Tibial nerve (tissue), 4 donors: ENCODE measurements at places on chromosomes 4 and X.
A peak's percentile ranks its signal among the peaks of the same experiment; 100 is the strongest.

GRCh38 chrX:39396358-39396995, 595.2 kb downstream of the MID1IP1 start:
- no peaks in the 10 kb centered on the region for H3K36me3 ChIP-seq
- no peak overlapping the region for H3K4me3 ChIP-seq
- H3K4me1 ChIP-seq: no peaks in the 10 kb centered on the region
- no peak overlapping the region for H3K27ac ChIP-seq
- no peak for DNase-seq

DNA sequence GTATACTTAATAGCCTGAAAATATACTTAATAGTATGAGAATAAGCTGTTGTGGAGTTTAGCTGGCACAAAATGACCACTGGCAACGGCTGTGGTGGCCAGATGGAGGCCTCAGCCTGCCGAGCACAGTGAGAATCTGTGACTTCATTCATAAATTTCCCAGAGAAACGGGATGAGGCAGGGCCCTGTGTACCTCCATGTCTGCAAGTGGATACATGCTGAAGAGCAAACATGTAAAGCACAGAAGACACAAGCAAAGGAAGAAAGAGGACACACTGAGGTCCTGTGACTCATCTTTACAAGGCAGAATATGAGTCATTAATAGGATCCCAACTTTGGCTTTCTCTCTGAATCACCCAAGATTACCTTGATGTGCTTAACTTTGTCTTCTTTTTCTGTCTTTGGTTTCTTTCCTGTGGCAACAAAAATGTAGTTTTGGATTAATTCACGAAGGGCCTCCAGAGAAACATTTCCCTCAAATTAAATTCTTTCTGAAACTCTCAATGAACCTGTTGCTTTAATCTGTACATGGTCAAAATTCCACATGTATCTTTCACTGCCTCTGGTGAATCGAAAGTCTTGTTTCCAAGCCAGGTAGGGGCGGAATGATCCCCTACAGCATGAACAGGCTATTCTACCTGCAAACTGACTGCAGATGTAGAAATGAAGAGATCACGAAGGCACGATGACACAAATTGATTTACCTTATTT, 56.4 kb downstream of the IRF2 start:
- no peak overlapping the region for H3K4me3 ChIP-seq
- peak overlapping the region; percentile 65 for H3K27ac ChIP-seq
- no peak for DNase-seq
- peaks cover 28% of the 10 kb centered on the region for H3K4me1 ChIP-seq

- H3K4me3 ChIP-seq: no peak overlapping the region
- no peaks in the 10 kb centered on the region for H3K27me3 ChIP-seq
- DNase-seq: no peak
- H3K36me3 ChIP-seq: no peaks in the 10 kb centered on the region
Observed at GRCh38 chr4:180148737-180149136, 2094.5 kb upstream of the TENM3 start.

- no peaks in the 10 kb centered on the region for H3K4me1 ChIP-seq
- no peak for DNase-seq
- no peaks in the 10 kb centered on the region for H3K27me3 ChIP-seq
- no peaks in the 10 kb centered on the region for H3K36me3 ChIP-seq
- no peak overlapping the region for H3K4me3 ChIP-seq
- H3K27ac ChIP-seq: no peak overlapping the region
Observed at GRCh38 chrX:47174376-47174775, 19.3 kb upstream of the UBA1 start.

GRCh38 chr4:125728568-125728967, 413.8 kb downstream of the FAT4 start:
- H3K27ac ChIP-seq: no peak overlapping the region
- H3K27me3 ChIP-seq: no peaks in the 10 kb centered on the region
- no peak for DNase-seq
- no peaks in the 10 kb centered on the region for H3K4me1 ChIP-seq
